Cardiac fibroblast (primary cell): ENCODE measurements at places on chromosomes 12 and 14.

DNA sequence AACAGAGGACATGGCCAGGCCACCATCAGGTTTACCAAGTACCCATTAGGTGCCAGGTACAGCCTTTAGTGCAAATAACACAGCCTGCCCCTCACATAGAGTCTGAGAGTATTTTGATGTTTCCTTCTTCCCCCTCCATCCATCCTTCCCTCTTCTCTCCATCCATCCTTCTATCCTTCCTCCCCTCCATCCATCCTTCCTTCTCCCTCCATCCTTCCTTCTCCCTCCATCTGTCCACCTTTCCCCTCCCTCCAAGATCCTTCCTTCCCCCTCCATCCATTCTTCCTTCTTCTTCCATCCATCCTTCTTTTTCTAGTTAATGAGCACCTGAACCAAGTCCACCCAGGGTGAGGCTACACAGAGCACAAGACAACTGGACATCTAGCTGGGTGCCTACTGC is 39.8 kb downstream of the ITPK1 start:
- no peak for DNase-seq

DNA sequence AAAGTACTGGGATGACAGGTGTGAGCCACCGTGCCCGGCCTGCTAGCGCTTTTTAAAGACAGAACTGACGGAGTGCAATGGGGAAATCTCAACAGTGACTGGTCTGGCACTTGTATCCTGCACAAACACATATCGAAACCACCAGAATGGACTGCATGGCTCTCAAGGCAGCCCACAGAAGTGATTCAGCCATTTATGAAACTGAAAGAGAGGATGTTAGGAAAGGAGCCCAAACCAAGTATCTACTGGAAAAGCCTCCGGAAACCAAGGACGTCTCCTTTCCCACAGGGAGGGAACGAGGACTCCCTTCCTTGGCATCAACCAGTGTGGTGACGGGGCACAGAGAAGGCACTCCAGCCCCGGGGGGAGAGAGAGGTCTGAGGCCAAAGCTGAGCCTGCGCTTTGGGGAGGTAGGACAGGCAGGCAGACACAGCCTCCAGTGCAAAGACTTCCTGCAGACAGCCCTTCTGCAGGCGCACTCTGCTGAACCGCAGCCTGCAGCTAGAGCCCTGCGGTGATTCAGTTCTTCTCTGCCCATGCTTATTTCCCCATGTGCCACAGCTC is 16.5 kb downstream of the SLC15A4 start:
- DNase-seq, result no peak

DNA sequence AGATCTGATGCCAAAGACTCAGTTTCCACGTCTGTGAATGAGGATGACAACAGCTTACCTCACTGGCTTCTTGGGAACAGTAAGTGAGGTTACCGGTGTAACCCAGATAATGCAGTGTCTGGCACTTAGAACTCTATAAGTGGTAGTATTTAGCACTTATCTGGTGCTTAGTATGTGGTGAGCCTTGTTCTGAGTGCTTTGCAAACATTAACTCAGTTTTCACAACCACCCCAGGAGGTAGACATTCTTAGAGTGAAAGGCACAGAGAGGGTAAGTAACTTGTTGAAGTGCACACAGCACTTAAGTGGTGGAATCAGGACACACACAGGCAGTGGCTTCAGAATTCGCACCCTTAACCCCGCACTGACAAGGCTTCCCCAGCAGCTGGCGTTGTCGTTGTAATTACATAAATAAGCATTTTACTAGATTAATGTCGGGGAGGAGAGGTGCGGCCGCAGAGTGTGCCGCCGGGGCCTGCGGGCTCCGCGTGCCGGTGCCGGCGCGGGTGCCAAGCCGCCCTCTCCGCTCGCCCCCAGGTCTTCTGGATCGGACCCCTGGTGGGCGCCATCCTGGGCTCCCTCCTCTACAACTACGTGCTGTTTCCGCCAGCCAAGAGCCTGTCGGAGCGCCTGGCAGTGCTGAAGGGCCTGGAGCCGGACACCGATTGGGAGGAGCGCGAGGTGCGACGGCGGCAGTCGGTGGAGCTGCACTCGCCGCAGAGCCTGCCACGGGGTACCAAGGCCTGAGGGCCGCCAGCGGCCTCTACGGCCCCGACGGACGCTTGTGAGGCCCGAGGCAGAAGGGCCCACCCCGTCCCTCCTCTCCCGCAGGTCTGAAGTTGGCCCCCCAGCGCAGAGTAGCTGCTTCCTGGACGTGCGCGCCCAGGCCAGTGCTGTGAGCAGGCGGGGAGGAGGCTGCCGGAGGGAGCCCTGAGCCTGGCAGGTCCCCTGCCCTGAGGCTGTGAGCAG is 4.6 kb downstream of the AQP2 start:
- no peak for DNase-seq

GRCh38 chr12:68467514-68467913 is 135.4 kb upstream of the MDM1 start:
- DNase-seq, result no peak

- no peak for DNase-seq
These were observed 131.8 kb upstream of the KRAS start for GRCh38 chr12:25382311-25383106.

DNA sequence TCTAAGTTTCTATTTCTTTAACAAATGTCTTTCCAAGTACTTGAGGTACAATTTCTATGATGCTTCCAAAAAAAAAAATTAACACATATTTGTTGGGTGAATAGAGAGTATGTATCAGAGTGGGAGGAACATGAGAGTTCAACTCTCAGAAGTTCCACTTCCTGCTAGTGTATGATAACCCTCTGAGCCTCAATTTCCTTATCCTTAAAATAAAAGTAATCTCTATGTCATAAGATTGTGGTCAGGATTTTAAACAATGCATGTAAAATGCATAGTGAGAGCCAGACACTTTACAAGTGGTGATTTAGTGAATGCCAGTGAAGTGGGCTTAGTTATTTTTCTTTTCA is 270.3 kb upstream of the AMIGO2 start:
- DNase-seq, result peak; percentile 19

DNA sequence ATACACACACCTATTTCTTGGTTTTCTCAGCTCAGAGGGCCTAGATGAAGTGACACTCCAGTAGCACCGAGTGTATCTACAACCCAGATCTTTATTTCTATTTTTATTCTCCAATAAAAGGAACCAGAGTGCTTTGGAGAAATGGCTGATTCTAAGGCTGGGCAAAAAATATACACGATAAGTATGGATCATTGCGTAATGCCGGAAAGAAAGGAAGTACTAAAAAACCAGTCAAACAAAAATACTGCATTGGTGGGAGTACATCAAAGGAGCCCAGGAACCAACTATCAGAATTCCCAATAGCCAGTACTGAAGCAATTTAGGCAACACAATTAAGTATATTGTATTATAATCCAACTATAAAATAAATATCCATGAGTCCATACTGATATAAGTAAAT is 400.9 kb upstream of the CCDC196 start:
- DNase-seq, result no peak

- DNase-seq, result no peak
These were observed 95.8 kb downstream of the LGMN start for GRCh38 chr14:92652413-92653151.

DNA sequence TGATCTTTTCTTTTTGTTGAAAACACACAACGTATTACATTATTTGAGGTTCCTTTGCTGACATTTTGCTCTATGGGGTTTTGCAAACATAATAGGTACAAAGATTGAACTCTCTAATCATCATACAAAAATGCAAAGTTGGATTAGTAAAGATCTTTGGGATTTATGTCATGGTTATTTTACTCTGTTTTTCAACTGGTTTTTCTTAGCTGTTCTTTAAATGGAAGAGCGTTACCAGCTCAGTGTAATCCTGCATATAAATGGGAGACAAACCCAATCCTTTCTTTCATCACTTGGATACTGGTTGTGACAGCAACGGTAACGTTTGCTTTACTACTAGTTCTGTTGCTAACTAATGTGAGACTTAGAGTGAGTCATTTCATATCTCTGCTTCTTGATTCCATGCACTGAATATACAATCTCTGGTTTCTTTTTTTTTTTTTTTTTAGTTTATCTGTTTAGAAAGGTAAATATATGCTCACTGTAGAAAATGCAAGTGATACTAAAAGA is 104.9 kb upstream of the NOVA1 start:
- peak; percentile 46 for DNase-seq

DNA sequence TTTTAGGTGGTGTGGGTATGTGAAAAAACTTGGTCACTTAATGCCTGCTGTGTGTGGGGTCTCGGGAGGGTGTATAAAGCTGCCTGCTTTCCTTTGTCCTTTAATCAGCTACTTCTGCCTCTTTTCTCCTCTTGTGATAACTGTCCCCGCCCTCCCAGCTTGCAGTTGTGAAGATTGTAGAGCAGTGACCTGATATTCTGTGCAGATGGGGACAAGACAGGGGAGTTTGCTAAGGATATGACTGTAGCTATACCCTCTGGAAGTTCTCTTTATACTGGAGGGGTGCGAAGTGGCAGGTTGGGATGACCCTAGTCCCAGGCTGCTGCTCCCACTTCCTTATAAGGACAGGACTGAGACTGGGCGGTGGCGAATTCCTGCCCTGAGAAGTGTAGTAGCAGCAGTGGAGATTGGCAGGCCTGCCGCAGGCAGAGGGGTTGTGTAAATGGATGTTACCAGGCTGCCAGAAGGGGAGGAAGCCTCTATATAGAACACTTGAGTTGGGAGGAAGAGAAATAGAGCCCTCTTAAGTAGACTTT is 835 bp downstream of the MYL6 start:
- peak; percentile 86 for DNase-seq

DNA sequence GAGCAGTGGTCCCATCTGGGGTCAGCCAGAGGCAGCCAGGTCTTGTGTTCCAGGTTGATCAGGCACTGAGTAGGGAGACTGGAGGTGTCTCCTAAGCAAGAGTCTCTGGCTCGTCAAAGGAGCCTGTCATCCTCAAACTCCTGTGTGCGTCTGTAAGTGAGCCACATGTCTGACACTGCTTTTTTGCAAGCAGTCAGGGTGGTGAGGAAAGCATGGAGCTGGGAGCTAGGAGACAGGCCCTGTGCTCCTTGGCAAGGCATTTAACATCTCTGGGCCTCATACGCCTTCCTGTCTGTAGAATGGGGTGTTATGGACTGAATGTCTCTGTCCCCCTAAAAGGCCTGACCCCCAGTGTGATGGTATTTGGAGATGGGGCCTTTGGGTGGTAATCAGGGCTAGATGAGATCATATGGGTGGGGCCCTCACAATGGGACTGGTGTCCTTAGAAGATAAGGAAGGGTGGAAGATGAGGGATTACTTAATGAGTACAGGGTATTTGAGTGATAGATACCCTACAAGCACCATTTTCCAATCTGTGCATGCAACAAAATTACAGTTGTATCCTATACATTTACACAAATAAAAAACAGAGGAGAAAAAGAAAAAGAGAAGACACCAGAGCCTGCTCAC is 53.0 kb downstream of the ARL6IP4 start:
- no peak for DNase-seq

DNA sequence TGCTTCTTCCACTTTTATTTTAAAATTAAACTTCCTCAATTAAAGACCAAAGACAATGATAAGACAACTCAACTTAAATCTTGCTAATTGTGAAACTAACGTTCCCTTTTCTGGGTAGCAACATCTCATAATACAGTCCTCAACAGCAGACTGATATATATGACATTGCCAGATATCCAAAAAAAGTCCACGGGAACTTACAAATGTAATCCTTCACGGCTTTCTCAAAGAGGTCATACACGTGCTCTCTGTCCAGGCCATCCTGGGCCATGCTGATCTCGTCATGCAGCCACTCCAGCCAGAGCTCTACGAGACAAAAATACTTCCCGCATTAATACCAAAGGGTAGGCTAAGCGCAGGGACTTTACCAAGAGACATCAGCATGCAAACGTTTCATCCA is 13.3 kb downstream of the SART3 start:
- no peak for DNase-seq

DNA sequence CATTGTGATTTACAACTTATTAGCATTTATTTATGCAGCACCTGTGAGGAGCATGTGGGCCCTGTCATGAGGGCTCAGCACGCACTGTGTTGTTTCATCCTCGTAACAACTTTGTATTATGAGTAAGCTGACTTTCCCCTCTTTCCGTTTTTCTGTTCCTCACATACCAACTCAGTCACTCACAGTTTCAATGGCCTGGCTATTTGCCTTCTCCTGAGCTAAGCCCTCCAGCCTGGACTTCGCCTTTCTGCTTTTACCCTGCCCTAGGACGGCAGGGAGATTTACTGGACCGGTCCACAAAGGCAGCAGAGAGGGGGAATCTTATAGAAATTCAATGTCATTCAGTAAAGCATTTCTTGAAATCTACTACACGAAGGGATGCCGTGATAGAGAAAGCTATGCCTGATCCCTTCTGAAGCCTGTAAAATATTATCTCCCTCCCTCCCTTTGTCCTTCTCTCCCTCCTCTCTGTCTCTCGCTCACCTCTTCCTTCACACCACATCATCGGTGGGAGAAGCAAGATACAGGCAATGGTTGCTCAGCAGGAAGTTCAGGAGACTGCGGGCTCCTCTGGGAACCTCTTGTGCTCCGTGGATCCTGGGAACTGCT is 219.2 kb upstream of the TBX3 start:
- DNase-seq, result peak; percentile 95

GRCh38 chr14:29911810-29912209 is 15.8 kb downstream of the PRKD1 start:
- no peak for DNase-seq

- no peak for DNase-seq
These were observed 198.1 kb upstream of the TBX3 start for GRCh38 chr12:114882083-114882482.

DNA sequence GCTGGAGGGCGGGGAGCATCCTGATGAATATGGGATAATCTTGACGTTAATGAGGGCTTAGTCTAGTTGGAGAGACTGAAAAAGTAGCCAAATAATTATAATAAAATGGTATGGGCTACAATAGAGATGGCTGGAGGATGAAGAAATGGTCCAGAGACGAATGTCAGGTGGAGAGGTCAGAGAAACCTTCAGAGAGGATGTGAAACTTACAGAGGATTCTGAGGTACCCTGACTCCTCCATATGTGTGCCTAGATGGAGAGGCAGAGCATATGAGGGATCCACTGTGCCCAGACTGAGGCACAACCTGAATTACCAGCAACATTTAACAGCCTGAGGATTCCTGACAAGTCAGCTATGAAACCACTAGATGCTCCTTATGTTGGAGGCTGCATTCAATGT is 417.0 kb downstream of the ATP23 start:
- DNase-seq, result no peak

- no peak for DNase-seq
These were observed 16.7 kb downstream of the SNRNP35 start for GRCh38 chr12:123474485-123475245.
